ENCODE measurements at places on chromosomes 16 and 17. TPM values are rescaled to one million over a fixed set of nuclear protein-coding genes. Genes with fewer than 3 reads are reported as not detected.

The PCGF2 gene
- 1.2 TPM for total RNA-seq

DNA sequence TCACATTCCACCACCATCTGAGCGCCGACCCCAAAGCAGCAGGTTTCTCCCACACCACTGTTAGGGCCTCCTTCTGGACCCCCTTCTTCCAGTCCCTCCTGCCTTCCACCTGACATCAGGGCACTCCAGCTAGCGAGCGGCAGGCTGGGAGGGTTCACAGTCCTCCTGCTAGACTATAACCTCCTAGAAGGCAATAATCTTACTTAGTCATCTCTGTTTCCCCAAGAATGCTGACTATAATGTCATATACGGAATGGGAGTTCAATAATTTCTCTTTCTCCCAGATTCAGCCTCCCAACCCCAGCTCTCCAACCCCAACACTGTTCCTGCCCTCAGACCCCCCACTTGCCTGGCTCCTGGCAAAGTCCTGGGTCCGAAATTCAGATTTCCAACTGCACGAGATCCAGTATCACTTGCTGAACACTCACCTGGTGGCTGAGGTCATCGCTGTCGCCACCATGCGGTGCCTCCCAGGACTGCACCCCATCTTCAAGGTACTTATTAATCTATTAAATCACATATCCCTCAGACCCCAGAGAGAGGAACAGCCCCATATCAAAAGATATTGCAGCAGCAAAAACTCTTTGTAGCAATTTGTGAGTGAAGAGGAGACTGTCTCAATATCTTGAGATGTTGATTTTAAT lies 5.6 kb downstream of the ALOX12 start:
- peak; percentile 66 for DNase-seq

- no peak for DNase-seq
These were observed 97.6 kb upstream of the HLF start for GRCh38 chr17:55167024-55167725.

DNA sequence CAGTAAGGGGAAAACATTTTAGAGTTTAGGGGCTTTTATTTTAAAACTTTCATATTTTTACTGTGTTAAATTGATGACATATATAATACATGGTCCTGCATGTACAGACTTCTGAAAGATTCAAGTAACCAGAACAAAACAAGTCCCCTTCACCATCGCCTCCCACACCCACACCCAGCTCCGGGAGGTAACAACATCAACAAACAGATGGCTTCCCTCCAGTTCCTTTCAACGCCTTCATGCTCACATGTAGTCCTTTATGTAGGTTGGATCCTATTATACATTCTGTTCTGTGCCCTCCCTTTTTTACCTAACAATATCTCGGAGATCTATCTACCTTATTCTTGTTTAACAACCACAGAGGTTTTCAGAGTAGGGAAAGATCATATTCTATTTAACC lies 30.5 kb downstream of the GINS3 start:
- no peak for DNase-seq
